ENCODE measurements at places on chromosomes 1 and 21.

DNA sequence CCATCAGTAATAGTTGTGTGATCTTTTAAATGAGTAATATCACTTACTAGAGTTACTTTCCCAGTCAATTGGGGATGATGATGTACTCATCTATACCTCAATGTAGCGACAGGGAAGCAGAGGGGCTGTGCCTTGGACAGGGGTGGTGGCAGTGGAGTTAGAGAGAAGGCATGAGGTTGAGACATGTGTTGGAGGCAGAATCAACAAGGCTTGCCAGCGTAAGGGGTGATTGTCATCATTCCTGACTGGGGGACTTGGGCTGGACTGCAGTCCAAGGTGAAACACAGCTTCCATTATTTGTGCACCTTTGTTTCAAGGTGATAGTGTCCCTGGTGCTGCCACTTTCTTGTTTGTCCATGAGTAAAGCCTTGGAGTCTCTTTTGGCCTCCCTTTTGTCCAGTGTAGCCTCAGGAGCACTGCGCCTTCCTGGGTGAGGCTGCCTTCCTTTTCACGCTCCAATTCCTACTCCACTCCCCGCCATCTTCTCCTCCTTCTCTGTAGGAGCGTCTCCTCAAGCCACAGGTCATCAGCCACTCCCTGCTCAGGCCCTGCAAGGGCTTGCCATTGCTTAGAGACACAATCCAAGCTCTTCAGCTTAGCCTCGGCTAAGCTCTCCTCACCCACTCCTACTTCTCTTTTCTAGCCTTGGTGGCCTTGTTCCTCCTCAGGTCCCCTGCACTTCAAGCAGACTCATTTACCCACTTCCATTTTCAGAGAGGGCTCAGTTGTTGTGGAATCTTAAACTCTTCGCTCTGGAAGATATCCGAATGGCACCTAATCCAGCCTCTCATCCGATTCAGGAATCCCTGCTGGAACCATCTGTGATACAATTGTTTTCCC lies 77.6 kb upstream of the CD34 start:
- no peak for DNase-seq
- no peaks in the 10 kb centered on the region for H3K27me3 ChIP-seq
- no peak overlapping the region for H3K4me3 ChIP-seq
- no peaks in the 10 kb centered on the region for H3K4me1 ChIP-seq
- H3K36me3 ChIP-seq = no peaks in the 10 kb centered on the region
- H3K27ac ChIP-seq = no peak overlapping the region

GRCh38 chr1:60732977-60733401 lies 349.4 kb upstream of the NFIA start:
- no peaks in the 10 kb centered on the region for H3K27me3 ChIP-seq
- H3K36me3 ChIP-seq = no peaks in the 10 kb centered on the region
- no peak overlapping the region for H3K4me3 ChIP-seq
- no peak overlapping the region for H3K27ac ChIP-seq

DNA sequence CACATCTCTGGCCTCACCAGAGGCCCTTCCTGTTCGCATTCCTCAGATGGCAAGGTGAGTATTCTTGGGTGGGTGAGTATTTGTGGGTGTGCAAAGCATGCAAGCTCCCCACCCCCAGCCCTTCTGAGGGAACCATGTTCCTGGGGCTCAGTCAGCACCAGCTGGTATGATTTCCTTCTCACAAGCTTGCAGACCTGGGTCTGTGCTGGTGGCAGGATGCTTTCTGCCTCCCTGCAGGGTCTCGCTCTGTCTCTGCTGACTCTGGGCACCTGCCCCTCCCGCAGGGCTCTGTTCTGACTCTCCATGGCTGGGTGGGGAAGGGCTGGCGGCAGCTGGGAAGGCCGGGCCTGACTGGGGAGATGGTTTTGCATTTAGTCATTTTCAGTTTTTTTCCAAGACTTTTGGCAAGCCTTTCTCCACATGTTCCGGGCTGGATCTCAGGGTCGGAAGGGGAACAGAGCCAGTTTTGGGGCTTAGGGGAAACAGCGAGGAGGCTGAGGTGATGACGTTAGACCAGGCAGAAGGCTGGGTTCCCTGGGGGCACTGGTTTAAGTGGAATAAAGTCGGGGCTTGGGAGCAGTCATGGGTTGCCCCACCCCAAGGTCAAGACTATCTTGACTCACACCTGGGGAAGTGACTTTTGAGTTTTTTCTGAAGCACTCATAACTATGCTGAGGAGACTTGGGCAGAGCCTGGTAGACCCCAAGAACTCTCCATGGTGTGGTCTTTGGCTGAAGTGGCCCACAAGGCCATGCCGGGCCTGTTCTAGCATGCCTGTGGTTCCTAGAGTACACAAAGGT lies 6.2 kb downstream of the RASSF5 start:
- no peaks in the 10 kb centered on the region for H3K36me3 ChIP-seq
- no peak overlapping the region for H3K27ac ChIP-seq
- peaks cover 5% of the 10 kb centered on the region for H3K27me3 ChIP-seq
- DNase-seq = no peak
- peaks cover 5% of the 10 kb centered on the region for H3K4me1 ChIP-seq

GRCh38 chr1:114549137-114549536 lies 32.3 kb downstream of the BCAS2 start:
- H3K27ac ChIP-seq = no peak overlapping the region
- H3K4me1 ChIP-seq = no peaks in the 10 kb centered on the region
- DNase-seq = no peak
- H3K27me3 ChIP-seq = no peaks in the 10 kb centered on the region
- H3K36me3 ChIP-seq = no peaks in the 10 kb centered on the region

DNA sequence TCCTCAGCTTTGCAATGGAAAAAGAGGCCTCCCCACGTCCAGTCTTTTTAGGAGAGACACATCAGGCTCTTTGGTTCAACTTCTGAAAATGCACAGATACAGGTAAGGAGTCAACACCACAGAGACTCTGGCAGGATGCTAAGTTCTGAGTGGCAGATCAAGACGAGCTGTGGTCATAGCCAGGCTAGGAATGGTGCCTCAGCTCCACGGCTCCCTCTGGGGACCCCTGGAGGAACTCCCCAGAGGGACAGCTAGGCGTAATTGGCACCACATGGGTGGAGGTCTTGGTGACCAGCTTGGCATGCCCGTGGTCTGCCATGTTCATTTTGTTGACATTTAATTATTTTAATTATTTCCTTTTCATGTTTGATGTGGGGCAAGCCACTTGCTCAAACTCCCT lies 206.1 kb downstream of the KAZN start:
- H3K36me3 ChIP-seq = no peaks in the 10 kb centered on the region
- H3K27me3 ChIP-seq = no peaks in the 10 kb centered on the region
- no peak for DNase-seq
- H3K27ac ChIP-seq = no peak overlapping the region

- H3K27ac ChIP-seq = no peak within 1 kb of the TSS
- H3K36me3 ChIP-seq = no peaks in the 10 kb centered on the region
- peaks cover 4% of the 10 kb centered on the region for H3K4me1 ChIP-seq
- H3K4me3 ChIP-seq = no peak within 1 kb of the TSS
- no peak for DNase-seq
Observed at GRCh38 chr1:206002871-206003801, at the start of gene RAB7B. RAB7B (minus strand) TSS chr1:206003395; CDS start chr1:205994135, 9,260 bp downstream.

DNA sequence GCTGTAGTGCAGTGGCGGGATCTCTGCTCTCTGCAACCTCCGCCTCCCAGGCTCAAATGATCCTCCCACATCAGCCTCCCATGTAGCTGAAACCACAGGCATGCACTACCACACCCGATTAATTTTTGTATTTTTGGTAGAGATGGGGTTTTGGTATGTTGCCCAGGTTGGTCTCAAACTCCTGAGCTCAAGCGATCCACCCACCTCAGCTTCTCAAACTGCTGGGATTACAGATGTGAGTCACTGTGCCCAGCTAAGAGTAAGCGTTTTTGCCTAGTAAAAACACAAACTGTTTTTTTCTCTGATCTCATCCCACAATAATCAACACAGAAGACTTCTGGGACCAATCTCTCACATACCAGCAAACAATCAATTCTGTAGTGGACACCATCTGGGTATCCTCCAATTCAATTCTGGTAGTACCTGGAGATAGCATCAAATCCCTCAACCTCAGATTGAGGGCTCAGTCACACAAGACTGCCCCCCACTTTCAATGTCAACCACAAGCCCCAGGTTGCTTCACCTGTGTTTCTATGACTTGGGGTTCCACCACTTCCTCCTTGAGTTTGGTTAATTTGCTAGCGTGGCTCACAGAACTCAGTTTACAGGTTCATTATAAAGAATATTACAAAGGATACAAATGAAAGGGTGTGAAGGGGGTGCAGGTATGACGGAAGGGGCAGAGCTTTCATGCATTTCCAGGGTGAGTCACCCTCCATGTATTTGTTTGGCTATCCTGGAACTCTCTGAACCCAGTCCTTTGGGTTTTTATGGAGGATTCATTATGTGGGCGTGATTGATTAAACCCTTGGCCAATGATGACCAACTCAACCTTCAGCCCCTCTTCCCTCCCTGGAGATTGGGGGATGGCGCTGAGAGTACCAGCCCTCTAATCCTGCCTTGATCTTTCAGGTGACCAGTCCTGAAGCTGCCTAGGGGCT lies 40.0 kb upstream of the RHOU start:
- no peaks in the 10 kb centered on the region for H3K36me3 ChIP-seq
- no peaks in the 10 kb centered on the region for H3K4me1 ChIP-seq
- no peak overlapping the region for H3K4me3 ChIP-seq
- H3K27ac ChIP-seq = no peak overlapping the region
- no peaks in the 10 kb centered on the region for H3K27me3 ChIP-seq
